ENCODE measurements at places on chromosomes 13 and 19.

DNA sequence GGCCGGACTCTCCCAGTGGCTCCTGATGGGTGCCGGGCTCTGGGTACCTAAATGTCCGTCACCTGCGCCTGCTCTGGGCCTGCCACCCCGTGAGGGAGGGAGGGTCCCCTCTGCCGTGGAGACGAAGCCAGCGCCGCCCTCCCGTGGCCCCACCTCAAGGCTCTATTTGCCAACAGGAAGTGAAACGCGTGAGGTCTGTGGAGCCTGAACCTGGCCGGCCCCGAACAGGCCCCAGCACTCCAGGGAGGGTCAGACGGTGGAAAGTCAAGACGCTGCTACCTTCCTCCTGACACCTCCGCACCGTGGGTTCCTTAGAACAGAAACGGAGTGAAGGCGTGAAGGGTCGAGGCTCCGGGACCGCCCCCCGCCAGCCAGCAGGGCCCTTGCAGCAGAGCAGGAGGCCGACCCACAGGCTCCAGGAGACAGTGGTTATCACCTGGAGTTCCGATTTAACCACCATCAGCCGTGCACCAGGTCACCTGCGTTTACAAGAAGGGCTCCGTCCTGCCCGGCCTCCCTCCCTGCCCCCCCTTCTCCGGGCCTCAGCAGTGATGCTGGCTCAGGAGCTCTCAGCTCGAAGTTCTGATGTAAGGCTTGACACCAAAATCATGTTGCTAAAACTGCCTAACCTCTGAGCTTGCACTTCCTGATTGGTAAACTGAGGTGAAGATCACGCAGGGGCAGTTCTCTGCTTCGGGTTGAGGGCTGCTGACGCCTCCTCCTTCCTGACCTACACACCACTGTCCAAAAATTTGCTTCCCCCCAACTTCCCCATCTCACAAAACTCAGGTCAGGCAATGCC lies 50.9 kb upstream of the C13orf46 start:
- no peak for DNase-seq

DNA sequence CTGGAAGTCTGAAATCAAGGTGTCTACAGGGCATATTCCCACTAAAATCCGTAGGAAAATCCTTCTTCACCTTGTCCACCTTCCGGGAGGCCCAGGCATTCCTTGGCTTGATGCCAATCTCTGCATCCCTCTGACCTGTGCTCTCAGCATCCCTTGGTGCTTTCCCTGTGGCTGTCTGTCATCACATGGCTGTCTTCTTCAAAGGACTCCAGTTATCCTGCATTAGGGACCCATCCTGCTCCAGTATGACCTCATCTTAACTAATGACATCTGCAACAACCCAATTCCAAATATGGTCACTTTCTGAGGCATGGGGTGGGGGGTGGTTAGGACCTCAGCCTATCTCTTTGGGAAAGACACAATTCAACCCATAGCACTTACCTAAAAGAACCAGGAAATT lies 423.8 kb downstream of the IRS2 start:
- DNase-seq = no peak

- no peak for DNase-seq
Measured at GRCh38 chr13:74576420-74576819, 442.2 kb upstream of the KLF12 start.

- no peak for DNase-seq
Measured at GRCh38 chr13:97459215-97459777, 25.3 kb downstream of the RAP2A start.

- no peak for DNase-seq
Measured at GRCh38 chr19:49217382-49217781, 59.8 kb downstream of the TRPM4 start.

- DNase-seq = no peak
Measured at GRCh38 chr13:109670776-109671175, 115.6 kb downstream of the IRS2 start.

DNA sequence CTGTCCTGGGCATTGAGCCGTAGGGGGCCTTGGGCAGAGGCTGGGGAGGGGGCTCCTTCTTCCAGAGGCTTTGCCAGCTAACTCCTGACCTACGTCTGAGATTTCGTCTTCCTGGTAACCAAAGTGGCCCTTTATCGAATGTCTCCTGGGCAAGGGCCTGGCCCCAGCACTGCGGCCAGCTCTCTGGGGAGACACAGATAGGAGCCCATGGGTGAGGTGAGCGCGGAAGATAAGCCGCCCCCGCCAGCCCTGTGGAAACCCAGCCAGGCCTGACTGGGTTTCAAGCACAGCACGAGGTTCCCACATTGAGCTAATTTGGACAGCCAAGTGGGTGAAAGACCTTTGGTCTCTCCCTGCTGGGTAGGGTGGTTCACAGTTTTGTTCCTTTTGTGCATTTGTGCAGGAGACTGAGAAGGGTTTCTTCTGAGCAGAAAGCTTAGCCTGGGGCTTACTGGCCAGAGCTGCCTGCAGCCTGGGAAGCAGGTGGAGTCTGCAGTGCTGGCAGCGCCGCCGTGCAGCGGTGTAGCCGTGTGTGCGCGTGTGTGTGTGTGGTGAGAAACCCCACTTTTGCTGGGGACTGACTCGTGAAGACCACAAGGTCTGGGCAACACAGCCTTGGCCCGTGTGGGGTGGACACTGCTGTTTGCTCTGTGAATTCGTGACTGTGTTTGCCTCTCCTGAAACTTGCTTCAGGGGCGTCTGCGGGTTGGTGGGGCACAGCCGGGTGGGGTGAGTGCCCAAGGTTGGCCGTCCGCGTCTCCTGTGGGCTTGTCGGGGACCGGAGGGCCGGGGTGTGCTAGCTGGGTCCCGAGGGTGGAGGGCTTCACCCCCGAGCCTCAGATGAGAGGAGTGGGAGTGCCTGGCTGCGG lies 2.5 kb downstream of the BSG start:
- no peak for DNase-seq

- DNase-seq = peak; percentile 53
Measured at GRCh38 chr19:5339950-5340636, 519 bp downstream of the PTPRS start.

DNA sequence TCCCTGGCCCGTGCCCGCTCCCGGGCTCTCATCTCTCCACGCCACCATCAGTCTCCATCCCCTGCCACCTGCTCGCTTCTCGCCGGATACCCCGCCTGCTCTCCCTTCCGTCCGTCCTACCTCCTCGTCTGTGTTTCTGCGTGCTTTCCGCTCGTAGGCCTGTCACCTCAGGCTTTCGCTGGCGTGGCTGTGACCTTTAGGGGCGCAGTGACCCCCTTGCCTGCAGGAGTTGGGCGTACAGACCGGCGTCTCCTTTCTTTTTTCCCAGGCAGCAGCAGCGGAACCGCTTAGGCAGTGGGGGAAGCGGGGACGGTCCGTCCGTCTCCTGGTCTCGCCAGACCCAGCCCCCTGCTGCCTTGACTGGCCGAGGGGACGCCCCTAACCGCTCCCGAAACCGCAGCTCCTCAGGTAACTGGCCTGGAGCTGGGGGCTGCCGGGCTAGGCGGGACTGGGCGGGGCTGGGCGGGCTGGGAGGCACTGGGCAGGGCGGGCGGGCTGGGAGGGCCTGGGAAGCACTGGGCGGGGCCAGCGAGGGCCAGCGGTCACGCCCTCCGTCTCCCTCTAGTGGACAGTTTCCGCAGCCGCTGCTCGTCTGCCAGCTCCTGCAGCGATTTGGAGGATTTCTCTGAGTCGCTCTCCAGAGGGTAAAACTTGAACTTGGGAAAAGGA lies 6.3 kb downstream of the PGLYRP1 start:
- DNase-seq = peak; percentile 78

GRCh38 chr13:49814551-49815270 lies 22.2 kb upstream of the KPNA3 start:
- DNase-seq = no peak

DNA sequence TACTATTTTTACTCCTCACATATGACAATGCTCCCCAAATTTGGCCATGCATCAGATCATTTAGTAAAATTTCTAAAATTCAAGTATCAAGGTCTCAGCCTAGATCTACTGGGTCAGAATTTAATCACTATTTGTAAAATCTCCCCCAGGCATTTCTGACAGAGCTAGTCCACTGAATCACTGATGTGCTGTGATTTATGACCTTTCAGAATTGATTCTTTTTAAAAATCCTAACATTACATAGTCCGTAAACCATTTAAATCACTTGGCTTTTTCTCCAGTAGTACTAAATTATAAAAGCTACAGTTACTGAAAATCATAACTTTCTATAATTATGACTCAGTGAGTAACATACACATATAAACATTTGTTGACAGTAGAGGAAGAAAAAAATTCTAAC lies 92.8 kb upstream of the RAP2A start:
- no peak for DNase-seq

GRCh38 chr19:38315657-38316476 lies at the start of gene YIF1B:
YIF1B (minus strand) TSS chr19:38315947; CDS start chr19:38315917, 30 bp downstream.
- DNase-seq = peak; percentile 98

GRCh38 chr13:32384702-32385101 lies 43.2 kb downstream of the N4BP2L1 start:
- DNase-seq = no peak

GRCh38 chr19:9309974-9310446 lies 372 bp upstream of the ZNF699 start:
- DNase-seq = peak; percentile 96

GRCh38 chr13:75173457-75174356 lies 308.3 kb downstream of the TBC1D4 start:
- DNase-seq = no peak

- DNase-seq = no peak
Measured at GRCh38 chr13:42758515-42758914, 22.9 kb upstream of the FAM216B start.

GRCh38 chr13:49185264-49185663 lies 34.9 kb upstream of the MLNR start:
- no peak for DNase-seq

DNA sequence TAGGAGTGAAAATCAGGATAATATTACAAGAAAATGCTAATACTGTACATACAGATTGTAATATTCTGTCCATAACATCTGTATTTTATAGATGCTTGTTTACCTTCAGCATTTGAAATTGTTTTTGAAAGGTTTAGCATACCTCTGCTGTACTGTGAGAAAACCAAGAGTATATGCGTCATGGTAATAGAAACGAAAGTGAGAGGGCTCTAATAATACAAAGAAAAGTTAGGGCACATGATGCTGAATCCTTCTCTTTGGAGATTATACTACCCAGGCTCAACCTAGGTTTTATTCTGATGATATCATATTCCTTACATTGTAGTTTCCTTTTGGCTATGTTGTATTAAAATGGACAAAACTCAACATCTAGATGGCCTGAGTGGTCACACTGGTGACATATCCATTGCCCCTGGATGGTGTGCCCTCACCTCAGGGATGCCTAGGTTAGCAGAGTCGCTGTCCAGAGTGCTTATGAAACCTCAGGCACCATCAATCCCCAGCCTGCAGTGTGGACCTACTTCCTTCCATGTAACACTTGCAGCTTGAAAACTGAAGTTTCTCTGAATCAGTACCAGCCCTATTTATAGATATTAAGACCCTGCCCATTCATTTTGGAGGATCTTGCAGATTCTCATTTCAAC lies 253.7 kb downstream of the KCTD12 start:
- no peak for DNase-seq

- no peak for DNase-seq
Measured at GRCh38 chr13:111062966-111063365, 52.1 kb upstream of the ARHGEF7 start.

- no peak for DNase-seq
Measured at GRCh38 chr13:32316028-32316339, 676 bp downstream of the BRCA2 start.

DNA sequence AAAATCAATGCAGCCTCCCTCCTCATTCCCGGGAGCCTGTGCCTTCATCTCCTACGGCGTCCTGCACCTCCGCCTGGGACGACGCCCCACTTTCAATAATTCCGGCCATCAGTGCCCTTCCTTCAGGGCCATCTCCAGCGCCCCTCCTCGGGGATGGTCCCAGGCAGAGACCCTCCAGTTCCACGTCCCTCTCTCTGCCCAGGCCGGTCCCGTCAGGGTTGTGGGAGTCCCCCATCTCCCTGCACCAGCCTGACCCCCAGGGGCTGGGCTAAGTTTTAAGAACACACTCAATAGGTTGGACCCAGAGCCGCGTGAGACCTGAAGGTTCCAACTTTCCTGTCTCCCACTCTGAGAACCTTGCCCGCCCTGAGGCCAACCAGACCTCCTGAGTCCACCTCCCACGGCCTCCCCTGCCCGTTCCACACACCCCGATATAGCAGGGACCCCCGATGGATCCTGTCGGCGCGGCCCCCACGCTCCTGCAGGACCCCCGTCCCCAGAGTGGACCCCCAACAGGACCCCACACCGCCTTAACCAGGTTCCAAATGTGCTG lies 646 bp downstream of the TMEM161A start:
- no peak for DNase-seq

GRCh38 chr19:45346449-45346848 lies 5.9 kb downstream of the KLC3 start:
- no peak for DNase-seq

- no peak for DNase-seq
Measured at GRCh38 chr13:86856991-86857390, 814.2 kb upstream of the SLITRK5 start.

- DNase-seq = no peak
Measured at GRCh38 chr13:23460921-23461320, 27.4 kb upstream of the SACS start.

GRCh38 chr13:94435604-94436226 lies 43.8 kb downstream of the DCT start:
- no peak for DNase-seq

GRCh38 chr13:113731192-113732175 lies 27.5 kb upstream of the TMEM255B start:
- DNase-seq = no peak

DNA sequence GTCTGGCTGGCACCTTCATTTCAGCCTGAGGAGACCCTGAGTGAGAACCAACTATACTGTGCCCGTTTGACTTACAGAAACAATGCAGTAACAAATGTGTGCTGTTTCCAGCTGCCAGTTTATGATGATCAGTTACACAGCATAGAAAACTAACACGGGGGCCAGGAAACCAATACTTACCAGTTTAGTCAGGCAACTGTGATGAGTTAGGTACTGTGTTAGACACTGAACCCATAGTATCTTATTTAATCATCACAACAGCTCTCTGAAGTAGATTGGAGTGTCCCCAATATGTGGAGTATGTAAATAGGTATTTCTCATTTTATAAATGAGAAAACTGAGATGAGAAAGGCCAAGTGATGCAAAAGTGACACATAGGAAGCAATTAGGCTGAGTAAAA lies 620.9 kb upstream of the KLF12 start:
- no peak for DNase-seq

DNA sequence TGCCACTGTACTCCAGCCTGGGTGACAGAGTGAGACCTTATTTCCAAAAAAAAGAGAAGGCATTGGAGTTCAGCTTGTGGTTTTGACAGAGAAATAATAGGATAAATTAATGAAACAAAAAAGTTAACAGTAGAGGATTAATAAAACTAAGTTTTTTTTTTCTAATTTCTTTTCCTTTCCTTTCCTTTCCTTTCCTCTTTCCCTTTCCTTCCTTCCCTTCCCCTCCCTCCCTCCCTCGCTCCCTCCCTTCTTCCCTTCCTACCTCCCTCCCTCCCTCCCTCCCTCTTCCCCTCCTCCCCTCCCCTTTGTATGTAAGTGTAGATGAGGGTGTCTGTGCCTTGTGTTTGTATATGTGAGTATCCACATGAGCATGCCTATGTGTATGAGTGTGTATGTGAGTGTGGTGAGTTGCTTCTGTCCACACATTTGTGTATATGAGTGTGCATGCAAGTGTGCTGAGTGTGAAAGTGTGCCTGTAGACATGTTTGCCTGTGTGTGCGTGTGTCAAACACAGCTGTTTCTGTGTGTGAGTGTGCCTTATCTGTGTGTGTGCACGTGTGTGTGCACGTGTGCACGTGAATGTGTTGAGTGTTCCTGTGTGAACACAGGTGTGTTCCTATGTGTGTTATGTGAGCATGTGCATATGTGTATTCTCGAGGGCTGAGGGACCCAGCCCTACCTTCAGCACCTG lies 12.5 kb upstream of the MZF1 start:
- no peak for DNase-seq

- DNase-seq = peak; percentile 24
Measured at GRCh38 chr19:45919678-45920077, 5.1 kb upstream of the NANOS2 start.
